ENCODE measurements at places on chromosomes 5 and 9. TPM values are rescaled to one million over a fixed set of nuclear protein-coding genes. Genes with fewer than 3 reads are reported as not detected.

DNA sequence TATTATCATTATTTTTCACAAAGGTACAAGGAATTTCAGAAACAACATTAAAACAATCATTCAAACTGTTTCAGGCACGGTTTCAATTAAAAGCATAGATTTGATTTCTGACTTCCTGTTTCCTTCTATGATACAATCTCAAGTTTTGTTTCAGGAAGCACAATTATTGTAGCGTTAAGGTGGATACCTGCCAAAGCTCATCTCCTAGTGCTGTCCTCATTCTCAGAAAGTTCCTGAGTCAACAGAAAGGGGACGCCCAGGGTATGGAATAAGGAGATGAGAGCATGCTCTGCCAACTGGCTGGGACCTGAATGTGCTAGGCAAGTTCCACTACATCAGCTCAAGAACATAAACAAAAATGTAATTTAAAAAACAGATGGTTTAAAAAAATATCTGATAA lies 2.0 kb upstream of the TRIM14 start:
- no peak for DNase-seq

GRCh38 chr9:108411632-108412031 lies 444.2 kb downstream of the ACTL7B start:
- DNase-seq = no peak

The ARL14EPL gene
- total RNA-seq = not detected

GRCh38 chr5:84285641-84286637 lies 98.7 kb downstream of the EDIL3 start:
- DNase-seq = no peak

DNA sequence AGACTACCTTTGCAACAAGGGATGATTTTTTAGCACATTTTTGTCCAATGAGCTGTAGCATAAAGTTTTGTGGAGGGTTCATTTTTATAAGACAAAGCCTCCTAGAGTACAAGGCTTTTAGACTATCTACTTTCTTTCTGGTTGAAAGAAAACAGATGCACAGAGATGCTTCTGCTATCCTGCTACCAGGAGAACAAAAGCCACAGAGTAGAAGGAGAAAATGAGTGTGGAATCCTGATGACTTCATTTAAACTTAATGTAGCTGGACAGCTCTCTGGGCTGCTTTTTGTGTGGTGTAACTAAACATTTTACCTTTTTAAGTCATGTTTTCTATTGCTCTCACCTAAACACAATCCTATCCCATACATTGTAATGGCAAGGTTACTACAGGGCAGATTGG lies 1009.4 kb downstream of the TLE1 start:
- DNase-seq = no peak

- DNase-seq = peak; percentile 45
Measured at GRCh38 chr5:138975098-138975847, 100.1 kb upstream of the LRRTM2 start.

DNA sequence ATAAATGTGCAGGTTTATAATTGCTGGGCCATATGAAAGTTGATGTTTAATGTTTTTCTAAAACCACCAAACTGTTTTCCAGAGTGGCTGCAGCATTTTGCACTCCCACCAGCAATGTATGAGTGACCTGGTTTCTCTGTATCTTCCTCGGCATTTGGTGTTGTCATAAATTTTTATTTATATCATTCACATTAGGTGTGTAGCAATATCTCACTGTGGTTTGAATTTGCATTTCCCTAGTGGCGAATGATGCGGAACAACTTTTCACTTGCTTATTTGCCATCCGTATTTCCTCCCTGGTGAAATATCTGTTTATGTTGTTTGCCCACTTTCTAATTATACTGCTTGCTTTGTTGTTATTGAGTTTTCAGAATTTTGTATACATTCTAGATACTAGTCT lies 295.7 kb upstream of the TUT7 start:
- no peak for DNase-seq

GRCh38 chr5:160743027-160743426 lies 109.0 kb downstream of the ATP10B start:
- DNase-seq = no peak

DNA sequence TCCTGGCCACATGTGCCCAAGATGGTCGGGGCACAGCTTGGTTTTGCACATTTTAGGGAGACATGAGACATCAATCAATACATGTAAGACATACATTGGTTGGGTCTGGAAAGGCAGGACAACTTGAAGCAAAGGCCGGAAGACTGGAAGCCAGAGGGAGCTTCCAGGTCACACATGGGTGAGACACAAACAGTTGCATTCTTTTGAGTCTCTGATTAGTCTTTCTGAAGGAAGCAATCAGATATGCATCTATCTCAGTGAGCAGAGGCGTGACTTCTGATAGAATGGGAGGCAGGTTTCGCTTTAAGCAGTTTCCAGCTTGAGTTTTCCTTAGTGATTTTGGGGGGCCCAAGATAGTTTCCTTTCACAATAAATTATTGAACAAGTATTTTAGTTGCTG lies 172.5 kb downstream of the RASEF start:
- DNase-seq = no peak

The CCNI2 gene
- total RNA-seq = not detected

The ABCA2 gene
- total RNA-seq = 61.2 TPM

DNA sequence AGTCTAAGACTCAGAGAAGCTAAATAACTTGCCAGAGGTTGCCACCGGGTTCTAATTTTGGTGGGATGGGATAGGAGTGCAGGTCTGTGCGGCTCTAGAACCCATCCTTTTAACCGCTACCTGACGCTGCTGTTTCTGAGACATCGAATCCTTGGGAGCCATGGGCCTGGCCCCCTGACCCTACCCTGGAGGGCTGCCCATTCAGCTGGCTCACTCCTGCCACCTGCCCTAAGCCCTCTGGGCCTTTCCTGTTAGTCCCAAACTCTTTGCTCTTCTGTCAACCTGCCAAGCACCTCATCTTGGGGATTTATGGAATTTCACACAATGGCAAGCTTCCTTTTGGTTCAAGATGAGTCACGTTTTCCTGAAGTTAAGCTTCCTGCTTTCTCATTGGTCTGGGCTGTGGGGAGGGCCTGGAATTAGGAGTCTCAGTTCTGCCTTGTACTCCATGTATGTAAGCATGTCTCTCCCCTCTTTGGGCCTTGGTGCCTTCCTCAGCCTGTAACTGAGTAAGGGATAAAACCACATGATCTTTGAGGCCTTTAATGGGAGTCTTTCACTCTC lies 26.6 kb downstream of the ENHO start:
- no peak for DNase-seq

The ARHGEF39 gene
- 0.40 TPM for total RNA-seq

DNA sequence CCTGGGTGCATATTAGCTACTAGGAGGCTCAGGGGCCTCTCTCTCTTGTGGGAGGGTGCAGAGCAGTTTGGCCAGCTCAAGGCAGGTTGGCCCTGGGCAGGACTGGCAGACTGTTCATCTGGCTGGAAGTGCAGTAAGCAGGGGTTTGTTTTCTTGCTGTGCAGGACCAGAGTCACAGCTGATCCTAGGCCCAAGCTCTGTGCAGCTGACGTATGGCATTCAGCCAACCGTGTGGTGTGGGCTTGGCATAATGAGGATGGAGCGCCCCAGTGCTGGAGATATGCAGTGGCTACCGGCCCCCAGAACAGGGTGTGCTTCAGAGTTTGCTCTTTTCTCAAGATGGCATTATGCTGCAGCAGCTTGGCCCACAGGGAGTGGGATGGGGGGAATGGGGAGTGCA lies 31.0 kb upstream of the PHF24 start:
- no peak for DNase-seq

DNA sequence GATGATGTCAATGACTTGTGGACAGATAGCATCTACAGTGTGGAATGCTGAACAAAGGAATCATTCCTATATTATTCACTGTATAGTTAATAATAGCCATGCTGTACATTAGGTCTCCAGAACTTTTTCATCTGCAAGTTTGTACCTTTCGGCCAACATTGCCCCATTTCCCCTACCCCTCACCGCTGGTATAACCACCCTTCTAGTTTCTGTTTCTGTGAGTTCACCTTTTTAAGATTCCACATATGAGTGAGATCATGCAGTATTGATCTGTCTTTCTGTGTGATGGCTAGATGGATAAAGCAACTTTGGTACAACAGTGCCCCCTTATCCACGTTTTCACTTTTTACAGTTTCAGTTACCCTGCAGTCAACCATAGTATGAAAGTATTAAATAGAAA lies 18.8 kb upstream of the ALDH1B1 start:
- DNase-seq = no peak

- DNase-seq = no peak
Measured at GRCh38 chr5:28576022-28576421, 1537.6 kb upstream of the CDH9 start.

The SLC4A9 gene
- total RNA-seq = 0.10 TPM

DNA sequence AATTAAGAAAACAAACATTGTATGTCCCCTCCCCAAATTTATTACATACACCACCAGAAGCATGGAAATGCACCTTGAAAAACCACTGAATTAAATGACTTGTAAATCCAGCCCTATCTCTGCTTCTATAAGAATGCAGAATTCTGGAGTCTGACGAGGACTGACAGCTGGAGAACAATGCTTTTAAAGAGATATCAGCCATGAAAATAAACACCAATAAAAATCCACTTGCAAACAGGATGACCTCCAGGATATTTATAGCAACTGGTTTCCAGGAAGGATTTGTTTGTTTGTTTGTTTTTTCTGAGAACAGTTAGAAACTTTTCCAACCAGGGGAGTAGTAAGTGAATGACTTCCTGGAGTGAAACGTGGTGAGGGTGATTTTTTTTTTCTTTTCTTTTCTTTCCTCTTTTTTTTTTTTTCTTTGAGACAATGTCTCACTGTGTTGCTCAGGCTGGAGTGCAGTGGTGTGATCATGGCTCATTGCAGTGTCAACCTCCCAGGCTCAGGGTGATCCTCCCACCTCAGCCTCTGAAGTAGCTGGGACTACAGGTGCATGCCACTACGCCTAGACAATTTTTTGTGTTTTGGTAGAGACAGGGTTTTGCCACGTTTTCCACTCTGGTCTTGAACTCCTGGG lies 38.7 kb upstream of the SLC36A1 start:
- DNase-seq = no peak

DNA sequence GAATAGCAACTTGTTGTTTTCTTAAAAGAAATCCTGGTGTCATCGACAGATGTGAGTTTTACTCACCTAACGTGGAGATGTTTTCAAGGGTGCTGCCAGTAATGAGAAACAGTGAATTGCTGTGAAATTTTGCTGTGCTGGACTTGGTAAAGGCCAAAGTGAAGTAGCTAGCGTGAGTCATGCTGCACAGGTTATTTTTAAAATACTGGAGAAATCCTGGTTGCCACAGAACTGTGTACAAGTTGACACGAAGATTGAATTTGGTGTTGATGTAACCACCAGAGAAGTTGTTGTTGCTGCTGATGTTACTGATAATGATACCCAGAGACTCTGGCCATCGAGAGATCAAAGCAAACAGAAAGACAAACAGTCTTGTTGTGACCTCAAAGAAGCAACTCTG lies 187.9 kb upstream of the NFIL3 start:
- DNase-seq = no peak

DNA sequence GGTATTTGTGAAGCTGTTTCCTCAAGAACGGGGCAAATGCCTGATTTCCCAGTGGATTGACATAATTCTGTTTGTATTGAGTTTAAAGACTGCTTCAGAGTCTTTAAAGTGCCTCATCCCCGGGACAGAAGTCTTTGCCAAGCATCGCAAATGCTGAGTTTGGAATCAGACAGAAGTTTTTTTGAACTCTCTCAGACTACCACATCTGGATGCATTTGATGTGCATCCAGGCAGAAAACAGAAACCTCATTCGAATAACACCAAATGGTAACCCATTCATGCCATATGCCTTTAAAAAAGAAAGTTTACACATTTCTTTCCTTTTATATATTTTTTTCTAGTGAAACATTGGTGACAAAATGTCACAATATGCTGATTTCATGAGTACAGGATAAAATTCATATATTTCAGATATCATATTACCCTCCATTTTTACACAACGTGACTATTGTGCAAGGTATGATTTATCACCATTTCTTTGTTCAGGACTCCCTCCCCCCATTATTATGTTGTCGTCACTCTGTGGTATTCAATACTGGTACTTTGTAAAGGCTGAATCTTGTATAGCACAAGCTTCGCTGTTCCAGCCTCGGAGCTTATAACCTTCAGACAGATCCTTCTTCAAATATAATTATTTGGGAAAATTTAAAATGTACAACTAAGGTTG lies 91.1 kb downstream of the ZNF608 start:
- DNase-seq = no peak

Data from left lobe of liver (tissue), 2 donors.